ENCODE measurements at places on chromosomes 4 and X. TPM values are rescaled to one million over a fixed set of nuclear protein-coding genes. Genes with fewer than 3 reads are reported as not detected.

The AFAP1 gene
- 25.2 TPM for total RNA-seq

The HPGD gene
- total RNA-seq: 0.09 TPM

The RP2 gene
- total RNA-seq: 16.7 TPM

The HSD17B13 gene
- total RNA-seq: 0.18 TPM

The BGN gene
- 9.0 TPM for total RNA-seq

The TLL1 gene
- total RNA-seq: 0.09 TPM

The FOXR2 gene
- total RNA-seq: not detected

The GABRA4 gene
- total RNA-seq: not detected

The SPANXD gene
- not detected for total RNA-seq

Measured in smooth muscle cell of bladder (primary cell).